BJ (cell line): ENCODE measurements at places on chromosomes 5 and 9. TPM values are rescaled to one million over a fixed set of nuclear protein-coding genes. Genes with fewer than 3 reads are reported as not detected.
A peak's percentile ranks its signal among the peaks of the same experiment; 100 is the strongest.

DNA sequence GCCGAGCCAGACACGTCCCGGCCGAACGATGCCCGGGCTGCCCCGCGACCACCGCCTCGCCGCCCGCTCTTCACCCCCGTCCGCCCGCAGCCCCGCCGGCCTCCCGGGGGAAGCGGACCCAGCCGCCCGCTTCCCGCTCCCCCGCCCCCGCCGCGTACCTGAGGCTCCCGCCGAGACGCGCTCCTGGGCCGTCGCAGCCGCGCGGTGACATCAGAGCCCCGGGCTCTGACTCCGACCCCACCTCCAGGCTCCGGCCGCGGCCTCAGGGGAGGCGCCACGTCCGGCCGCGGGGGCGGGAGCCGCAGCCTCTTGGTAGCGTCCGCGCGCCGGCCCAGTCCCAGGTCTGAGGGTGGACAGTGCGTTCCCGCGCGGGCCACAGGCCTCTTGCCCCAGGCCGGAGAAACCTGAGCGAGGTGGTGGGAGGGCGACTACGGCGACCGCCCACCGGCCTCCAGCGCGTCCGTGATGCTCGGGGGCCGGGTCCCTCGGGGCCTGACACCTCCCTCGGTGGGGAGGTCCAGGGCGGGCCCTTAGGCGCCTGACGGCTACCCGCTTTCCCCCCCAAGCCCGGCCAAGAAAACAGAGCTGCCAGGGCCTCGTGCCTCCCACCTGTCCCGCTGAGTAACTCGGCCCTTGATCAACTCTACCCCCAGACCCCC, at the start of gene SHROOM1:
Gene SHROOM1 (minus strand): TSS at position 212 of the 659 bp plus-strand sequence. CDS start 4,507 bp downstream, outside the sequence.
- DNase-seq, result no peak

FOXD4 gene
- 0.12 and 0.17 TPM in 2 replicates for polyA plus RNA-seq

GRCh38 chr5:131671994-131672655, 37.1 kb upstream of the RAPGEF6 start:
- DNase-seq, result peak; percentile 92

DNA sequence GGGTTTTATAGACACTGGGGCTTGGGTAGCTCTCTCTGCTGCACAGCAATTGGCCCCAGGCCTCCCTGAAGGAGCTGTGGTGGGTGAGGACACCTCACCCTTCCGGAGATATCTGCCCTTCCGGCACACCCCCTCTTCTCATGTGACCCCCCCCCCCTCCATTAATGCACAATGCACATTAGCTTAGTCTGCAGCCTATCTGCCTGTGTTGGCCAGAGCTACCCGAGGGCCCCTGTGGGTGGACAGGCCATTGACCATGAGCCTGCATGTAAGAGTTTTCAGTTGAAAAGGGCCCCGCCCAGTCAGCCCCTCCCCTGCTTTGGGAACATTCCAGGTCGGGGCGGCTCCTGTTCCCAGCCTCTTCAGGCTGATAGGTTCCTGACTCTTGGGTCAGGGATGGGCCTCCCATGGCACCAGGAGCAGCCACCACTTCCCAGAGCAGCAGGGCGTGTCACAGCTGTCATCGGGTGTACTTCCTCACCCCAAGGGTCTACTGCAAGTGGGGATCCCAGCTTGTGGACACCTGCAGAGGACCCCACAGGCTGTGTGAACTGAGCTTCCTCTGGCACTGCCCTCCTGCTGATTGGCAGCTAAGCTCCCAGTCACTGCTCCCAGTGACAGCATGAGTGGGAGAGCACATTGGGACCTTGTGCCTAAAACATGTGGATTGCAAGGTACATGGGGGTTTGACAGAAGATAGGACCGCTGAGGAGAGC, 17.8 kb downstream of the PHF2 start:
- DNase-seq, result no peak

GRCh38 chr9:74951107-74951720, 1.5 kb downstream of the C9orf40 start:
- no peak for DNase-seq

- DNase-seq, result no peak
Observed at GRCh38 chr5:168740811-168741213, 161.6 kb upstream of the PANK3 start.

GRCh38 chr5:110738812-110739651, at the start of gene SLC25A46:
Gene SLC25A46 (plus strand): TSS chr5:110739007. CDS start chr5:110739120, 113 bp downstream.
- DNase-seq, result peak; percentile 43

- DNase-seq, result no peak
Observed at GRCh38 chr5:34899066-34899465, 16.2 kb downstream of the RAD1 start.

DNA sequence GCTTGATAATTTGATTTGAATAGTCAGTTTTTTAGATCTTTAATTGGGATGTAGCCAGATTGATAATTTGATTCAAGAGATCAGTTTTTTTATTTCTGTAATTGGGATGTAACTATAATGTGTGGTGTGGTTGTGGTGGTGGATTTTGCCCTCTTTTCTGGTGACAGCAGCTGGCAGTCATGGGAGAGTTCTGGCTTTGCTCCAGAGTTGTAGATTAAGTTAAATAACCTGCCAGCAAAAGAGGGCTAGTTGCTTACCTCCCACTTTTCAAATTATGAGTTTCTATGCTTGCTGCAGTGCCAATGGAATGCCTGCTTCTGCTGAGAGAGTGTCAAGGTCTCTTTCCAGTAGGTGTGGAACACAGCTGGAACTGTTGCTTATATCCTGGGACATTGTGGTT, 315.1 kb downstream of the CCDC171 start:
- DNase-seq, result no peak

LIX1 gene
- polyA plus RNA-seq, result not detected in 2 replicates

UNC13B gene
- 13.2 and 13.3 TPM in 2 replicates for polyA plus RNA-seq

SMIM33 gene
- polyA plus RNA-seq, result not detected in 2 replicates

DNA sequence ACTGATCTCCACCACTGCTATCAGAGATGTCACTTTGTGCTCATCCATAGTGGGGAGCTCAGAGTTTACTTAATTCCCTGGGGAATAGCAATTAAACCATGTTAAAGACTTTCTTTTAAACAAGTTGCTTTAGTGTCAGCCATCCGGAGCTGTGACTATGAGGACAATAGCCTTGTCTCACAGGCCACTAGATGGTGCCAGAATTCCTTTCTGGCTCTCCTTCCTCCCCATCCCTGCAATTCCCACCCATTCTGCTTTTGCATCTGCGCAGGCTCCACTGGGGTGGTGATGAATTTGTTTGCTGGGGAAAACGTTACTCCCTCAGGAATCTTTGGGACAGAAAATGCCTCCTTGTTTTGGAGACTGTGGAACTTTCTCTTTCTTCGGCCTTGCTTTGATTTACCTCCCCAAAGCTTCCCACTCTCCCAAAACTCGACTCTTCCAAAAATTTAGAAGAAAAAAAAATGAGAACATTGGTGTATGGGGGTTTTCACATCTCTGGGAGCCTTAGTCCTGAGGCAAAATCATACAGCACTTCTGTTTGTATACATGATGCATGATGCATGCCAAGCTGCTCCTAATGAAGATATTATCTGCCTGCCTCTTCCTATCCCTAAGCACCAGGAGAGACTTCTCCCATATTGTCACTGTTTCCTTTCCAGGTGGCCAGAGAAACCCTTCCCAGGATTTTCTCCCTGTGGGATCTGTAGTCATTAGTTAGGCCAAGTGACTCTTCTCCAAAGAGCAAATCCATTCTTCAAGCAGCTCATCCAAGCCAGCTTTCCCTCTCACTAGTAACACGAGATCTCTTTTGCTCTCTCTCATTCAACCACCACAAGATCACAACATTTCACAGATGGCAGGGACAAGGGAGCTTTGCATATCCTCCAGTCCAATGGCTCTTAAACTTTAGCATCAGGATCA, 466.1 kb downstream of the TLR4 start:
- no peak for DNase-seq

DNA sequence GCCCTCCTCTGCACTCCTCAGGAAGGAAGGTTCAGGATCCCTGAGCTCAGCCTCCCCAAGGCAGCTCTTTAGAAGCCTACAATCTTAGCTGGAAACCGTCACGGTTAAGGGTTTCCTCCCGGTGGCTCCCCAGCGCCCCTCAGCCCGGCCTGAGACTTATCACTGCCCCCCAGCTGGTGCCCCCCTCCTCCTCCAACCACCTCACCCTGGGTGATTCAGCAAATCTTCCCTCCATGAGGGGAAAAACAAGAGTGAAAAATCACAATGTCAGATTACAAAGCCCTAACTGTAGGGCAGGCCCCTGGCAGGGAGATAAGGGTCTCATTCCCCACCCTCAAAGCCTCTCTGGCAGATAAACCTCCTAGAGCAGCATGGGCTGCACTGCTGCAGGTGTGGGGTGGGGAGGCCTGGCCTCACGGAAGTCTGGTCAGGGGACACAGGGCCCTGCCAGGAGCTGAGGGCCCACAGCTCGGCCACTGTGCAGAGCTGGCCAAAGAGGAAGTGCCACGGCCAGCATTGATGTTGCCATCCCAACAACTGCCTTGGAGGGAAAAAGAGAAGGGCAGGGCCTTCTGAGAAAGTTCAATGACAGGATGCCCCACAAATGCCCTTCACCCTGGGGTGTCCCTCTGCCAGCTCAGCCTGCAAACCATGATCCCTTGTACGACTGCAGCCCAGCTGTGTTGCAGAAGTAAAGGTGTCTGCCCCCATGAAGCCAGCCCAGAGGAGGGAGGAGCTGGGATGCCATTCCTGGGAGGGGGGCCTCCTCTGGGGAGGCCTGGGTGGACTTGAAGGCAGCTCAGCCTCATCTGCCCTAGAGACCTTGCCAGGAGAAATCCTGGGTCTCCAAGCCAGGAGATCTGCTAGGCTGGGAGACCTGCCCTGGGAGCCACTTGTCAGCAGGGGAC, 25.9 kb downstream of the GFI1B start:
- no peak for DNase-seq
